Anterior cingulate cortex (tissue), 58 donors: ENCODE measurements at places on chromosomes 4 and X.

GRCh38 chr4:2648159-2648814 is 107.8 kb downstream of the TNIP2 start:
- DNase-seq: no peak

GRCh38 chr4:103445377-103445776 is 247.2 kb upstream of the CENPE start:
- DNase-seq: no peak

- DNase-seq: no peak
These were observed 38.9 kb upstream of the MAMLD1 start for GRCh38 chrX:150324035-150324728.

GRCh38 chrX:120244395-120244734 is 6.2 kb upstream of the ZBTB33 start:
- no peak for DNase-seq

GRCh38 chr4:39699687-39700409 is 1.9 kb downstream of the UBE2K start:
- no peak for DNase-seq

DNA sequence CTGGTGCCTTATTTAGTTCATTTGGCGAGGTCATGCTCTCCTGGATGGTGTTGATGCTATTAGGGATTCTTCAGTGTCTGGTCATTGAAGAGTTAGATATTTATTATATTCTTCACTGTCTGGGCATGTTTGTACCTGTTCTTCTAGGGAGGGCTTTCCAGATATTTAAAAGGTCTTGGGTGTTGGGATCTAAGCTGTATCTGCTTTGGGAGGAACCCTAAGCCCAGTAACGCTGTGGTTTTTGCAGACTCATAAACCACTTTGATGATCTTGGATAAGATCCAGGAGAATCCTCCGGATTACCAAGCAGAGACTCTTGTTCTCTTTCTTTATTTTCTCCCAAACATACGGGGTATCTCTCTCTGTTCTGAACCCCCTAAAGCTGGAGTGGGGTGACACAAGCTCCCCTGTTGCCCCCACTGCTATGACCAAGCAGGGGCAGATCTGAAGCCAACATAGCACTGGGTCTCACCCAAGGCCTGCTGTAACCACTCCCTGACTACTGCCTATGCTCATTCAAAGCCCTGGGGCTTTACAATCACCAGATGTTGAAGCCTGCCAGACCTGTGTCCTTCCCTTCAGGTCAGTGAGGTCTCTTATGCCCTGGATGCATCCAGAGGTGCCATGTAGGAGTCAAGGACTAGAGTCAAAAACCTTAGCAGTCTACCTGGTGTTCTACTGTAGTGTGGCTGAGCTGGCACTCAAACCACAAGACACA is 187.6 kb downstream of the GUCY2F start:
- DNase-seq: no peak

DNA sequence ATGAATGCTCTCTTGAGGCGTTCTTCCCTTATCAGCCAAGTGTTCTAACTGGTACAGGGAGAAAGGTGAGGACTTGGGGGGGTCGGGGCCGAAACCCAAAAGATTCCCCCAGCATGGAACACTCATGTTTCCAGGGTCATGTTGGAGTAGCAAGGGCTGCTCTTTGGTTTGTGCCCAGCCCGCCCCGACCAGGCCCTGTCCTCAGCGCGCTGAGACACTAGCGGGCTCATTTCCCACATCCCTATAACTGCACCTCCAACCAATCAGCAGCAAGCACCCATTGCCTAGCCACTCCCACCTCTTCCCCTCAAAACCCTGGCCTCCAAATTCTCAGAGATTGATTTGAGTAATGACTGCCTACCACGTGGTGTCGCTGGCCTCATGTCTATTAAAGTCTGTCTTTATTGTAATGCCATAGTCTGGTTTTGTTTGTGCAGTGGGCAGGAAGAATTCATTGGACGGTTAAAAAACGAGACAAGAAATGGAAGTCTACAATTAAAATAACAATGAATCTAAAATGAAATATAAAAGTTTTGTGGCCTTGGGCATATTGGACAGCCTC is 1928.4 kb downstream of the STIM2 start:
- DNase-seq: no peak

DNA sequence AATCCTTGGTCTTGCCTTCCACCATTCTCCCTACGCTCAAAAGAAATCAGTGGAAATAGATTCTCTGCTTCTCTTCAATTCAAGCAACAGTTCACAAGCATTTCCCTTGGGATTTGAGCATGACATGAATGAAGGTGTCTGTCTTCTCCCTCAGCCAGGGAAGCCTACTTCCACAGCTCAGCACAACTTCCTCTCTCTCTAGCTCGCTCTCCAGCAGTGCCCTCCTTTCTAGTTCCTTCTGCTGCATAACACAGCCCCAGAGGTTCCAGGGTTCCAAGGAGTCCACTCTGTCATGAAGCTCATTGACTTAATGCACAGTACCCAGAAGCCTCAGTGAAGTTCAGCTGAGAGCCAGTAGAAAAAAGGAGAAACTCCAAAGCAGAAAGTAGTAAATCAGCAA is 81.3 kb downstream of the PLS3 start:
- DNase-seq: no peak

- no peak for DNase-seq
These were observed 40.1 kb upstream of the GPR78 start for GRCh38 chr4:8540072-8540471.

- no peak for DNase-seq
These were observed 47.9 kb upstream of the RGN start for GRCh38 chrX:47030339-47030738.
